ENCODE measurements at places on chromosomes 1 and 21.
A peak's percentile ranks its signal among the peaks of the same experiment; 100 is the strongest.

DNA sequence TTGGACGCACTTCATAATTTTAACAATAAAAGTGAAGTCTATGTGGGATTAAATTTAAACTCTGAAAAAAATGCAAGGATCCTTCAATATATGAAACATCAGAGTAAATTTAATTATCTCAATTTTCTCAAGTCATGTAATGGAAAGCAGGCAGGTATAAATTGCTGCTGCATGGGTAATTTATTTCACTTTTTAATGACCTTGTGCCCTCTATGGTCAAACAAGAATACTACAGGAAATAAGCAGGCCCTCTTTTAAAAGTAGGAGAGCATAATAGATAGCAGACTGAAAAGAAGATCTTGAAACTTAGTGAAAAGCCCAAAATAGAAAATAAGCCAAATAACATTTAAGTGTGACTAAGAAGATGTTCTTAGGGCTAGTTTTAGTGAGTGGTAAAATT, 22.9 kb downstream of the BCAS2 start:
- DNase-seq: peak; percentile 16

- no peak for DNase-seq
Observed at GRCh38 chr1:215625949-215626348, 58.8 kb downstream of the KCTD3 start.

DNA sequence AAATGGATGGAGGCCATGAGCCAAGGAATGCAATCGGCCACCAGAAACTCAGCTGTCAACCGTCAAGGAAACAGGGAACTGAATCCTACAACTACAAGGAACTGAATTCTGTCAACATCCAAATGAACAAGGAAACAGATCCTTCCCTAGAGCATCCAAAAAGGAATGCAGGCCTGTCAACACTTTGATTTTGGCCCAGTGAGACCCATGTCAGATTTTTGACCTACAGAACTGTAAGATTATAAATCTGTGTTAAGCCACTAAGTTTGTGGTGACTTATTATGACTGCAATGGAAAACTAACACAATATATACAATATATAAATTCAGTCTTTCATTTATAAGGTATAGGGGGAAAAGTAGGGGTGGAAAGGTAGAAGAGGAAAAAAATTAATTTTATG, 55.3 kb downstream of the SHCBP1L start:
- DNase-seq: no peak

- DNase-seq: no peak
Observed at GRCh38 chr1:69814926-69815325, 247.2 kb downstream of the LRRC7 start.

GRCh38 chr1:93079685-93080141, 630 bp downstream of the MTF2 start:
- peak; percentile 27 for DNase-seq

GRCh38 chr1:33607444-33608005, 135.1 kb downstream of the ZSCAN20 start:
- no peak for DNase-seq

DNA sequence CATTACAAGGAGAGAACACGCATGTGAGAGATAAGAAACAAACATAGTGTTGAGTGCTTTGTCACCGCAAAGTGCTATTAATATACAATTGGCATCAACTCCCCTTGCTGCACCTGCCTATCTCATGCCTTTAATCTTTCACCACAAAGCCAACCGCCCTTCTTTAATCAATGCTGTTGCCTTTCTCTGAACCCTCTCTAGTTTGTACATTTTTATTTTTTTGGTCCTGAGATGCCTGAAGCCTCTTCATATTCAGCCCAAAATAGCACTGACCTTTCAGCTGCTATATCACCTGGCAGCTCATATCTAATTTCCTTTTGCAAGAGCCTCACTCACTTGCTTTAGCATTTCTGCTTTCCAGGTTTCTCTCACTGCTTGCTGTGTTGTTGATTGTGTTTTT, 504.7 kb downstream of the NUF2 start:
- DNase-seq: no peak

GRCh38 chr1:48532976-48533375, 61.0 kb upstream of the SPATA6 start:
- DNase-seq: no peak

GRCh38 chr21:28419811-28420210, 572.9 kb downstream of the LTN1 start:
- no peak for DNase-seq

GRCh38 chr1:58907398-58907797, 123.6 kb upstream of the JUN start:
- DNase-seq: no peak

- no peak for DNase-seq
Observed at GRCh38 chr21:14707511-14708020, 161.5 kb upstream of the SAMSN1 start.

DNA sequence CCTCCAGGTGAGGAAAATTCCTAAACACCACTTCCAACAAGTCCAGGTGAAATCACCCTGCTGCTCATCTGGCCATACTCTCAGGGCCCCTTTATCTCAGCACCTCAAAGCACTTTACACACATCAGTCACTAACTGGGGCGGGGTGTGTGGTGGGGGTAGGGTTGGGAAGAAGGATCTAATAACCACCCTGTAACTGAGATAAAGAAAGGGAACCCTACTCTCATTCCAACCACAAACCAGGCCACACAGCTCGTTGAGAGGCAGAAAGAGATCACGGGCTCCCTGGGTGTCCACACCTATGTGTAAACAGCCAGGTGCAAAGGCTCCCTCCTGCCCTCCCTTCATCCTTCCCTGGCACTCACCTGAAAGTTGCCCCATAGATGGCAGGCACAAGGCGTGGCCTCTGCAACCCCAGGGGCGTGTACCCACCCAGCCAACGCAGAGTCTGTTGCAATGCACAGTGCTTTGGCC, 20.4 kb downstream of the GPR161 start:
- no peak for DNase-seq

GRCh38 chr1:232517204-232517603, 112.7 kb downstream of the SIPA1L2 start:
- no peak for DNase-seq

- no peak for DNase-seq
Observed at GRCh38 chr1:208369045-208369444, 124.9 kb upstream of the PLXNA2 start.

DNA sequence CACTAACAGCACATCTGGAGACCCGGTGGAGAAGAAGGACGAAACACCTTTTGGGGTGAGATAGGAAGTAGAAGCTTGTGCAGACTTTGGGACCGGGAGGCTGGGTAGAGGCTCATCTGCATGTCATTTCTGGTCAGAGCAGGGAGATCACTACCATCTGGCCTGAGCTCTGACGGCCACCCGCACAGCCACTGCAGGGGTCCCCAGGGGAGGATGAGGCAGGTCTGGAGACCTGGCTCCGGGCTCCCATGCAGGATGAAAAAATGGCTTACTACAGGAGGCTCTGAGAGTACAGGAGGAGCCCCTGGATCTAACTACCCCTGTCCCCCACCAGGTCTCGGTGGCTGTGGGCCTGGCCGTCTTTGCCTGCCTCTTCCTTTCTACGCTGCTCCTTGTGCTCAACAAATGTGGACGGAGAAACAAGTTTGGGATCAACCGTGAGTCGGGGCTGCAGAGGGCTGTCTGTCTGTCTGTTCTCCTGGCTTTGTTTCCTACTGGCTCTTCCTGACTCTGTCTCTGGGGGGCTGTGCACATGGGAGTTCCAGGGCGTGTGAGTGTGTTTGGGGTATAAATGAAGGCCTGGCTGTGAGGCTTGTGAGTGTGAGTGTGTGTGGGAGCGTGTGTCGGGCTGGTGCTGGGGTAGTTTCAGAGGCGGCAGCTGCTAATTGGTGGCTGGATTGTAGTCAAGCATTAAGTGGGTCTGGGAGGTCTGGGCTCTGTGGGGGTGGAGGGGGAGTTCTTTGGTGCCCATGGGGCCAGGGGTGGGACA, 14.1 kb downstream of the NTRK1 start:
- no peak for DNase-seq

DNA sequence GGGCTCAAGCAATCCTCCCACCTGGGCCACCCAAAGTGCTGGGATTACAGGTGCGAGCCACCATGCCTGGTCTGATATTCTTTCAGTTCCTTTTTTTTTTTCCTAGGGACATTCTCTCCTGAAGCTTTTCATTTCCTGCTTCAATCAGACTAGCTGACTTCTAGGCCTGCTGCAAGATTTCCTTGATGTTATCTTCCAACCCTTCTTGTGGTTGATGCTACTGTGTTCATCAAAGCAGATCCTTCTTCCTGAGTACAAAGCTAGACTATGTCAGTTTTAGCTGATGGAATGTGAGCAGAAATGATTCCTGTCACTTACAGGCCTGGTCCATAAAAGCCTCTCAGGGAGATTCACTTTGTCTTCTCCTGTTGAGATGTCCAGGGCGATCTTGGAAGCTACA, 146.4 kb downstream of the CDC7 start:
- DNase-seq: no peak

GRCh38 chr1:197302775-197303174, 34.7 kb downstream of the CRB1 start:
- DNase-seq: no peak

GRCh38 chr21:40658311-40658710, 188.6 kb downstream of the DSCAM start:
- no peak for DNase-seq

DNA sequence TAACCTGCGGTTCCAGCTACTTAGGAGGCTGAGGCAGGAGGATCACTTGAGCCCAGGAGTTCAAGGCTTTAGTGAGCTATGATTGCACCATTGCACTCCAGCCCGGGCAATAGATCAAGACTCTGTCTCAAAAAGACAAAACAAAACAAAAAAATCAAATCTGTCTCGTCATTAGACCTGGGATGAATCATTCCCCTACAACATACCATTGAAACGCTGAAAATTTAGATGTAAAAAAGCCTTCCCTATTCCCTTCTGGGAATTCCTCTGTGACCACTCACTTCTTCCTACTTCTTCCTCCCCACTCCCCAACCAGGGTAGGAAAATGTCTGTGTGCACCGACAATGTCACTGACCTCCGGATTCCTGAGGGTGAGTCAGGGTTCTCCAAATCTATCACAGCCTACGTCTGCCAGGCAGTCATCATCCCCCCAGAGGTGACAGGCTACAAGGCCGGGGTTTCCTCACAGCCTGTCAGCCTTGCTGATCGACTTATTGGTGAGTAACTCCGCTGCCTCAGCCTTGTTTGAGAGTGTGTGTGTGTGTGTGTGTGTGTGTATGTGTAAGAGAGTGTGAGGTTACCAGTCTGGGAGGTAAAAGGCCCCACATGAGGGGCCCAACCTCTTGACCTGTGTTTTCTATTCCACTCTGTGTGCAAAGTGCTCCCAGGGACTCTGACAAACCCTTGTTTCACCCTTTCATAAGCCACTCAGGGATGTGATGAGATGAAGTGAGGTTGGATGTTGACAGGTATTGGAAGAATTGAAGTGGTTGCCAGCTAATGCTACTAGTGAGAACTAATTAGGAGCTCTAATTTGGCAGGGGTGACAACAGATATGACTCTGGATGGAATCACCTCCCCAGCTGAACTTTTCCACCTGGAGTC, 16.3 kb upstream of the SARS1 start:
- DNase-seq: peak; percentile 96

DNA sequence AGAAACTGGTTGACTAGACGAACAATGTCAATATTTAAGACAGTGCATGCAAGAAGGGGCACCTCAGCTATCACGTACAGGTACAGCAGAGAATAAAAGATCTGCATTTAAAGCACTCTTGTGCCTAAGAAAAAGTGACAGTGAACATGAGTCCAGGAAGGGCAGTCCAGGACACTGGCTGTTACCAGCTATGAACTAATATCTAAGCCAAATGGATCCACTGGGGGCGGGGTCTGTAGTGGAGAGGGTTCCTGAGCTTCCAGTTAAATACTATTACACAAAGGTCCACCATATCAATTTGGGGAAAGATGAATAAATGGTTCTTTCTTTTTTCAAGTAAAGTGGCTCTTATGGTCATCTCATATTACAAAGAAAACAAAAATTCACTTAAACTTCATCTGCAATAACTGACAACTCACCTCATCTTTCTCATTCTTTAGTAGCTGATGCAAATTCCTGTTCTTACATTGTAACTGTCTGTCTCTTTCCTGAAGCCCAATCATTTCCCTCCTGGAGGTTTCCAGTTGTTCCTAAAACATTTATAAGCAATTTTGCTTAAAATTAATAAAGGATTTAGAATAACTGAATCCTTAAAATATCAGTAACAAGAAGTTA, 24.5 kb downstream of the SSX2IP start:
- DNase-seq: no peak

DNA sequence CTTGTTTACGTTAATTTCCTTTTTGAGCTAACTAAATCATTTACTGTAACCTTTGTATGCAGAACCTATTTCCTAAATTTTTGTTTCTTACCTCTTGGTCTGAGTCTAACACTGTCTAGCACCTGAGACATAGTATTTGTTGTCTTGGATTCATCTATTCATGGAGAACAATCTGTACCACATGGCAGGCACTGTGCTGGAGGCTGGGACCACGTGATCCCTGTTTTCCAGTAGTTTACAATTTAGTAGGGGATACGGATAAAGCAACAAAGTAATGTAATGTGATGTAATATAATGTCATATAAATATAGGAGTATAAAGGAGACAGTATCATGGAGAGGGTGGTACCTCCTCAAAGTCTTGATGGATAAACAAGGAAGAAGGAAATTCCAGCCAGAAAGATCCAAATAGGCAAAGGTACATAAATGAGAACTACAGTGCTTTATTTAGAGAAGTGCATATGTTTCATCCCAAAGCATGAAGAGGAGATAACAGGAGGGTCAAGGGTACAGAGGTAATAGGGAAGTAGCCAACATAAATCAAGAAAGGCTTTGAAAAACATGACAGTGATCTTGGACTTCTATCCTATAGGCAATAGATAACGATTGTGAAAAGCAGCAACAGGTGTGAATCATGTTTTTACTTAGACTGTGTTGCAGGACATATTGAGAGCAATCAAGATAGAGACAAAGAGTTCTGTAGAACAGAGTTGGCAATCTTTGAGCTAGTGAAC, 25.9 kb upstream of the CLCA4 start:
- DNase-seq: no peak

- no peak for DNase-seq
Observed at GRCh38 chr1:169648709-169649108, 18.8 kb upstream of the SELP start.

DNA sequence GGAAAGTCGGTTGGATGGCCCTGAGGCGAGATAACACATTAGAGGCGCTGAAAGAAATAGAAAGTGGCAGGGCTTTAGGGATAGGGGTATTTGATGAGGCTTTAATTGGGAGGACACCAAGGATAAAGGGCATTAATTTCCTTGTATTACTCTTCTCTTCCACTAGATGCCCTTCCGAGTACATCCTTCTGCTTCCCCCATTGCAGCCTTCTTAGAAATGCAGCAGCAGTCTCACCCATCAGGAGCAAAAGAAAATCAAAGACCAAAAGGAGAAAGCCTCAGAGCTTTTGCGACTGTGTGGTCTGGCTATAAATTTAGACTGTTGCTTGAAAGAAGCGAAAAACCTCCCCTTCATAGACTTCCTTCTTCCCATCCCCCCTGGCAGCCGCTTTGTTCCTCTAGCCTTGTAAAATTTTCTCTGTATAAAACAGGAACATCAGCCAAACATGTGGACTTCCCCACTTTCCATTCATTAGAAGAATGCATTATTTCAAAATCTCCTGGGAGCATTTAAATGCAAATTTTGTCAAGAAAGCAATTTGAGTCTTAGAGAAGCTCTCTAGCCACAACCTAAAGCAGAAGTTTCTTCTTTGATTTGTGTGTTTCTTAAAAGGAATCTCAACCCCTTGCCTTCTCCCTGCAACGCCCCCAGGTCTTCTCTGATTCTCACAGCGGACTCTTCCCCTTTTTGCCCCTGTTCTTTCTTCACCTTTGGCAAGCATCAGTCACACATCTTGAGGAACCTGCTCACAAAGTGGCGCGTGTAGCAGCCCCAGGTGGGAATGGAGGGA, 76.6 kb downstream of the NDUFS5 start:
- DNase-seq: peak; percentile 68

GRCh38 chr1:205227584-205228013, at the start of gene TMCC2:
Gene TMCC2, plus strand, starts transcription at chr1:205227946. Its CDS starts 619 bp downstream, at chr1:205228565.
- peak; percentile 96 for DNase-seq

Measured in urothelium cell line (cell line).